ENCODE measurements at places on chromosomes 13 and 19. TPM values are rescaled to one million over a fixed set of nuclear protein-coding genes. Genes with fewer than 3 reads are reported as not detected.
A peak's percentile ranks its signal among the peaks of the same experiment; 100 is the strongest.

The ACP5 gene
- total RNA-seq = not detected

DNA sequence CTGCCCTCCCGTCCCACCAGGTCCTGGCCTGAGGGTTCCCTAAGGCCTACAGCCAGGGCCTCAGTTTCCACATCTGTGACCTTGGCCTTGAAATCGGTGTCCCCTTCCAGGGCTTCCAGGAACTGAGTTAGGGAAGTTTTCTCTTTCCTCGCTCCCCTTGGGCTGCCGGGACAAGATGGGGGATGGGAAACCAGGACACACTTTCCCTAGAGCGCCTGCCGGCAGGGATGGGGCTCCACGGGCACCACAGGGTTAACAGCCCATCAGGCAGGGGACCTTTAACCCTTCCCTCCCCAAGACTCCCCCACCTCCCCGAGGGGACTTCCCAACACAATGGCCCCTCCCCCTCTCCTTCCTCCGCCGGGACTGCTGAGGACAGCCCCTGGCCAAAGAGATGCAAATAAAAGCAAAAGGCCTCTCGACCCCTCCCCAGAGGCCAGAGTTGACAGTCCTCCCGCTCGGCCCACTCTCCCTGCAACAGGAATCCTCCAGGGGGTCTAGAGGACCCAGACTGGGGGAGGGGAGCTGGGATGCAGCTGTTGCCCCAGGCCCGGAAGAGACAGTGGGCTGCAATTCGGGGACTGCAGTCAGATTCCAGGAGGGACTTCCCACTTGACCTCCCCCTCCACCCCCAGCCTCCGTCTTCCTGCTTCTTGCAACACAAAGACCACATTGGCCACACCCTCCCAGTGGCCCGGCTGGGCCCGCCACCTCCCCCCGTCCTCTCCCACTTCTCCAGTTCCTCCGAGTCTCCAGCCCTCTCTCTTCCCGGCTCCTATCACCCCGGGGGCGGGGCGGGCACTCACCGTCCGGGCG, 3.4 kb downstream of the BBC3 start:
- H3K27me3 ChIP-seq = no peaks in the 10 kb centered on the region
- H3K4me1 ChIP-seq = peaks cover 20% of the 10 kb centered on the region
- peak overlapping the region; percentile 95 for H3K27ac ChIP-seq
- peak overlapping the region; percentile 19 for H3K4me3 ChIP-seq
- no peaks in the 10 kb centered on the region for H3K36me3 ChIP-seq

DNA sequence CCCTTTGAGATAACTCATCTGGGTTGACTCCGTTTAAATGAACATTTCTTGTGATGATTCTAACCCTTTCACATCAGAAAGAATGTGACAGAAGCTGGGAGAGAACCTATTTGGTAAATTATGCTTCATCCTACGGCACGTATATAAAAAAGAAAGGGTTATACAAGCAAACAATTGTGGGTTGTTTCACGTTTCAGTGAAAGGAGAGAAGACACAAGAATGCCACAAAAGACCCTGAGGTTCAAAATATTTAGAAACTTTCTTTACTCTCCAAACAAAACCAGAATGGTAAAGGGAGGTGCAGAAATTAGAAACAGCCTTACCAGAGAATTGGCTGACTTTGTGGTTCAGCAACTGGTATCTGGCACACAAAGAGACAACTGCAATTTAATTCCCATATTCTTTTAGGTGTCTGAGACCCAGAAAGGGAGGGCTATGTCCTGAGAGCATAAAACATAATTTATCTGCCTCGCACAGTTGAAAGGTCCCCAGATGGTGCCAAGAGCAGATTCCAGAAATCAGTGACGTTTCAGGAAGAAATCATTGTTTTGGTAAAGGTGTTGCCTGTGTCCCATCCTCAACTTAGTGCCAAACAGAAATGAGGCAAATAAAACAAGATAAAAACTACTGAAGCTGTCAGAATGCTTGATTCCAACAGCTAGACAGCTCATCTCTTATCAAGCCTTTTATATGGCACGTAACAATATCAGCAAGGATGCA, 361.4 kb downstream of the EFNB2 start:
- H3K27ac ChIP-seq = no peak overlapping the region
- H3K4me1 ChIP-seq = no peaks in the 10 kb centered on the region
- H3K36me3 ChIP-seq = no peaks in the 10 kb centered on the region
- no peak for DNase-seq
- no peaks in the 10 kb centered on the region for H3K27me3 ChIP-seq

- H3K27me3 ChIP-seq = no peaks in the 10 kb centered on the region
- no peaks in the 10 kb centered on the region for H3K4me1 ChIP-seq
- no peak overlapping the region for H3K27ac ChIP-seq
- DNase-seq = no peak
- H3K36me3 ChIP-seq = no peaks in the 10 kb centered on the region
- no peak overlapping the region for H3K4me3 ChIP-seq
Observed at GRCh38 chr19:9183000-9183399, 4.2 kb downstream of the OR7D2 start.

GRCh38 chr13:26445092-26445491, 112.4 kb upstream of the WASF3 start:
- no peaks in the 10 kb centered on the region for H3K4me1 ChIP-seq
- no peak for DNase-seq
- H3K36me3 ChIP-seq = no peaks in the 10 kb centered on the region
- no peak overlapping the region for H3K4me3 ChIP-seq
- no peak overlapping the region for H3K27ac ChIP-seq

- no peaks in the 10 kb centered on the region for H3K27me3 ChIP-seq
- no peak overlapping the region for H3K27ac ChIP-seq
Observed at GRCh38 chr19:13817018-13817614, 21.9 kb downstream of the ZSWIM4 start.

DNA sequence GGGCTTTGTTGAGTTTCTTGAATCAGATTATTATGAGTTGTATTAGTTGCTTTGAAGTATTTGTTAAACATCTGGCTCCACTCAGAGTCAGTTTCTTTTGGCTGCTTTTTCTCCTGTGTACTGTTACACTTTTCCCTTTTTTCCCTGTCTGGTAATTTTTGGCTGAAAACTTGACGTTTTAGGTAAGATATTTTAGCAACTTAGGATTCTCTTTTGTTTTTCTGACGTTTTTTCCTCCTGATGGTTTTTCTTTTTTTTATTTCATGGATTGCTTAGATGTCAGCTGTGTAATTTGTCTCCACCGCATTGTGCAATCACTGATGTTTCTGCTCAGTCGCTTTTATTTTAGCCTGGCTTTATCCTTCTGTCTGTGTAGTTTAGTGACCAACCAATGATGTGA, 20.7 kb downstream of the RFC3 start:
- no peaks in the 10 kb centered on the region for H3K4me1 ChIP-seq
- DNase-seq = no peak

DNA sequence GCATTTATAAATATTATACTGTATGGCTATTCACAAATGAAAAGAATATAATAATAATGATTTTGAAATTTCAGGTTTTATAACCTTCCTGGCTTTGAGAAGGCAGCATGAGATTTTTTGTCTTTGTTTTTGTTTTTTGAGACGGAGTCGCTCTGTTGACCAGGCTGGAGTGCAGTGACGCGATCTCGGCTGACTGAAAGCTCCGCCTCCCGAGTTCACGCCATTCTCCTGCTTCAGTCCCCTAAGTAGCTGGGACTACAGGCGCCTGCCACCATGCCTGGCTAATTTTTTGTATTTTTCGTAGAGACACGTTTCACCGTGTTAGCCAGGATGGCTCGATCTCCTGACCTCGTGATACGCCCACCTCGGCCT, 64.1 kb downstream of the ZNF429 start:
- no peak overlapping the region for H3K4me3 ChIP-seq
- H3K27me3 ChIP-seq = no peaks in the 10 kb centered on the region
- no peaks in the 10 kb centered on the region for H3K36me3 ChIP-seq
- DNase-seq = peak; percentile 69
- H3K27ac ChIP-seq = no peak overlapping the region
- no peaks in the 10 kb centered on the region for H3K4me1 ChIP-seq

The NBEA gene
- total RNA-seq = 13.2 TPM
